ENCODE measurements at places on chromosomes 13 and 19.

- DNase-seq: no peak
Measured at GRCh38 chr13:29422015-29422414, 173.5 kb downstream of the SLC7A1 start.

DNA sequence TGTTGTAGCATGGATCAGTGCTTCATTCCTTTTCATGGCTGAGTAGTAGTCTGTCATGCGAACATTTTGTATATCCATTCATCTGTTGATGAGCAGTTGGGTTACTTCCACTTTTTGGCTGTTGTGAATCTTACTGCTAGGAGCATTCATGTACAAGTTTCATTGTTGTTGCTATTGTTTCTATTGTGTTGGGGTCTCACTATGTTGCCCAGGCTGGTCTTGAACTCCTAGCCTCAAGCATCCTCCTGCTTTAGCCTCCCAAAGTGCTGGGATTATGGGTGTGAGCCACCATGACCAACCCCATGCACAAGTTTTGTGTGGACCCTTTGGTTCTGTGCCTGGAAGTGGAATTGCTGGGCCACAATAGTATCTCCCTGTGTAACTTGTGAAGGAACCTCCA is 15.8 kb downstream of the SLC25A42 start:
- no peak for DNase-seq

GRCh38 chr13:65414187-65414586 is 1815.9 kb downstream of the PCDH9 start:
- DNase-seq: no peak

GRCh38 chr13:98216135-98216565 is 39.1 kb upstream of the RNF113B start:
- peak; percentile 97 for DNase-seq

- DNase-seq: no peak
Measured at GRCh38 chr13:104831831-104832230, 1703.6 kb downstream of the EFNB2 start.

- DNase-seq: no peak
Measured at GRCh38 chr13:62563251-62563650, 1147.6 kb upstream of the PCDH20 start.

DNA sequence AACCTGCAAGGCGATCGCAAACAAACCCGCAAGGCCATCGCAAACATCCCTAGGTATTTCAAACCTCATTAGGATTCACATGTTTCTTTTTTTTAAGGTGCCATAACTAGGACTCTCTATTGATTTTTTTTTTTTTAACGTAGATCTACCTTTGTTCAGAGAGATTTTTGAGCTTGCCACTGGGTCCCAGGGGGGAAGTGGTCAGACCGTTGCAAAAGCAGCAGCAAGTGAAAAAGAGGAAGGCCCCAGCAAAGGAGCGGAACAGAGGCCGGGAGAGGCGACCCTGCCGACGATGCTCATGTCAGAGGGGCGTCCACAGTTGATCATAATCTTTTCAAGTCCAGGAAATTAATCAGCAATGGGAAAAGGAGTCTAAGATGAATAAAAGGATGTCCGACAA is 32.7 kb upstream of the FLT1 start:
- no peak for DNase-seq

DNA sequence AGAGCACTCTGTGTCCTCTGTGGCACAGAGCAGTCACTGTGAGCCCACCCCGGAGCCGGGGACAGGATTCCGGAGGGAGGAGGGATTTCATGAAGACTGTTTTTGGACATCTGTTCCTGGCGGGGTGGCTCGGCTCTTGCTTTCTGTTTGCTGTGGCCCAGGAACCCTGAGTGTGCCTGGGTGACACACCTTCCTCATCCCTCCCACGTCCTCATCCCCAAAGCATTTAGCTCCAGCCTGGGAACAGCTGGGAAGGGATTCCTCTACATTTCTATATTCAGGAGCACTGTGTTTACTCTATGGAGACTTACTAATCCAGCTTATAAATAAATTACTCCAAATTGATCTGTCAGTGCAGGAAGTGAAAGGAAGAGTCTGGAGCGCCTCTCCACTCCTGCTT is 97.8 kb upstream of the UBL3 start:
- DNase-seq: peak; percentile 41

GRCh38 chr19:4375164-4376027 is 25.0 kb downstream of the SH3GL1 start:
- peak; percentile 84 for DNase-seq

- no peak for DNase-seq
Measured at GRCh38 chr13:87680298-87680697, 9.1 kb downstream of the SLITRK5 start.

DNA sequence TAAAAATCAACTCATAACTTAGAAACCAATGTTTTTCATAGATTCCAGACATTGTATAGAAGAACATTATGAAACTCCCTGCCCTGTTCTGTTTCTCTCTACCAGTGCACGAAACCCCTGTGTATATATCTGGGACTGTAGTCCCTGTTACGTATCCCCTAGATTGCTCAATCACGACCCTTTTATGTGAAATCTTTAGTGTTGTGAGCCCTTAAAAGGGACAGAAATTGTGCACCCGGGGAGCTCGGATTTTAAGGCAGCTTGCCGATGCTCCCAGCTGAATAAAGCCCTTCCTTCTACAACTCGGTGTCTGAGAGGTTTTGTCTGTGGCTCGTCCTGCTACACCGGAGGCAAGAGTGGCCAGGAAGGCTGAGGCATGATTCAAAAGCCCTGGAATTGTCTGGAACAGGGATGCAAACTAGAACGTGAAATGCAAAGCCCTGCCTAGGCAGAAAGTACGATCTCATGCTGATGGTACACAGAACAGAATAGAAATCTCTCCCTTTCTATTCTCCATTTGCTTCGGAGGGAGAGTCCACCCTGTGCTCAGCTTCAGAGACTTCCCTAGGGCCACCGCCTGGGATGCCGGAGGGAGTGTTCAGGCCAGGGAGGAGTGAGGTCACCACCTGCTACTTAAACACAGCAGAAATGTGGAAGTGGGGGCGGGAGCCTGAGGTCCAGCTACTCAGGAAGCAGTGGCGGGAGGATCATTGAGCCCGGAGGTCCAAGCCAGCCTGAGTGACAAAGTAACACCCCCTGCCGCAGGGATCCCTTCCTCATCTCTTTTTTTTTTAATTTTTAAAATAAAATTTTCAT is 758 bp upstream of the ZNF888 start:
- peak; percentile 8 for DNase-seq

GRCh38 chr19:53193535-53194222 is 521 bp upstream of the ZNF665 start:
- no peak for DNase-seq

GRCh38 chr13:24251525-24251924 is 57.9 kb upstream of the C1QTNF9 start:
- DNase-seq: no peak

DNA sequence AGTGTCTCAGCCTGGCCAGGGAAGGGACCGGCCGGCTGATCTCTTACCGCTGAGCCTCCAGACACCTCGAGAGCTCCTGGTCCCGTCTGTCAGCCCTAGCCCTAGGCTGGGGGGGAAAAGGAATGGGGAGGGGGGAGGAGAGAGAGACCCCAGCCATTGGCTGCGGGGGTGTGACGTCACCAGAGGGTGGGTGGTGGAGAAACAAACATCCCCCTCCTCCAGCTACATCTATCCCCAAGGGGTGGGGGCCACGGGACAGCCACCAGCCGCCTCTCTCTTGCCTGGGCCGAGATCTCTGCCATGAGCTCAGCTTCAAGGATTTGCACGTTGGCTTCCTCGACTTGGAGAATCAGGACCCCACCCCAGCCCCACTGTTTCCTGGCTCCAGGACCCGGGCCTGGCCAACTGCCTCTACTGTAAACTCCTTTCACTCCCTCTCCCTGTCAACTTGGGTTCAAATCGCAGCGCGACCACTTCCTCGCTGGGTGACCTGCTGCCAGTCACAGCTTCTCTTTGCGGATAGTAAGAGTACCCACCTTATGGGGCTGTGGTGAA is at the start of gene PRX:
Gene PRX (minus strand): TSS at position 88 of the 555 bp plus-strand sequence. CDS start 5,446 bp downstream, outside the sequence.
- DNase-seq: no peak

DNA sequence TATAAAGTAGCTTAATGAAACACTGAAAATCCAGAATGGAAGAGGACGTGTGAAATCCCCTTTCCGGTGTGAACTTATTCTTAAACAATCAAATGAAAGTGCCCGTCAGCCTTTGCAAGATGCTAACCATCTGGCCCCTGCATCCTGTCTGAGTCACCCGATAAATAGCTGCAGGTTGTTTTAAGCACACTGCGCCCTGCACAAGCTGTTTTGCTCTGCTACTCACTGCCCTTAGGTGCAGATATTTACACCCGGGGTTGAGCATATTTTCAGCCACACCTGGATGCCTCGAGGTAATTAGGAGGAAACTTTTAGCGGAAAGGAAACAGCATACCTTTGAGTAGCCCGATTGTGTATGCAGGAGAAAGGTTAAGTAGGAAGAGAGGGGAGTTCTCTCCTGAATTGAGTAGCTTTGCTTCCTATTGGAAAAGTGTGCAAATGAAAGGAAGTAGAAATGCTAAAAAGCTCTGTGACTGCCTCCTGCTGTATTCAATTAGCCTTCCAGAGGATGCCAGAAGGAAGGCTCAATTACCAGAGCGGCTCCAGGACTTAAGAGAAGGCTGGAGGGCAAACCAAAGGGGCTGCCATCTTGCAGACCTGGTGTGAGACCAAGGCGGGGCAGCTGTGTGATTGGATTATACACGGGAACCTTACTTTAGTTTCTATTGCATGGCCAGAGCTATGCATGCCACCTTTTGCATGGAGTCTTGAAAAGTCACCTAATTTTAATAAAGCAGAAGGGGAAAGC is 42.5 kb downstream of the IRS2 start:
- peak; percentile 68 for DNase-seq

- no peak for DNase-seq
Measured at GRCh38 chr19:1255186-1256161, 7.1 kb downstream of the MIDN start.

DNA sequence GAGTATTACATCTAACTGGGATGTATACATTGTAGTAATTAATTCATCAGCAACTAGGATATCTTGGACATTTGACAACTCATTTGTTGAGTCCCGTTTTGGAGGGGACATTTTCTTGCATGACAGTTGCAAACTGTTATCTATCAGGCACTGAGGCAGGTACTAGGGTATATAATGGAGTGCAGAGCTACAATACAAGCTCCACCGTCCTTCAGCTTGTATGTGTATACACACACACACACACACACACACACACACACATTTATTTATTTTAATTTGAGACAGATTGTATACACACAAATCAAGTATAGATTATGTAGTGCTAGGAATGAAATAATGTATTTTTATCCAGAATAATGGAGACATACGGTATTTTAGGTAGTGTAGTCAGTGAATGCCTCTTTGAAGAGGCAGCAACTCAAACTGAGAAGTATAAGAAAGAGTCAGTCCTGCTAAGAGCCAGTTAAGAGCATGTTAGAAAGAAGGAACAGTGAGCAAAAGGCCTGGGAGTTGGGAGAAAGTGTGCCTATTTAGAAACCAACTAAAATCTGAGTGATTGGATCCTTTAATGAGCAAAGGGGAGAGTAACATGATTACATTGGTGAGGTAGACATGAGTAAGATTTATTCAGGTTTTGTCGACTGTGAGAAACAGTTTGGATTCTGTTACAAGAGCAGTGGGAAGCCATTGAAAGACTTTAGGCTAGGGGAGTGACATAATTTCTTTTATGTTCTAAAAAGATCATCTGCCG is 74.5 kb downstream of the NBEA start:
- no peak for DNase-seq

- no peak for DNase-seq
Measured at GRCh38 chr19:1567848-1568227, 287 bp downstream of the MEX3D start.

GRCh38 chr19:28553764-28554163 is 659.2 kb downstream of the UQCRFS1 start:
- DNase-seq: no peak

GRCh38 chr13:106471957-106472543 is 63.4 kb downstream of the EFNB2 start:
- peak; percentile 92 for DNase-seq

DNA sequence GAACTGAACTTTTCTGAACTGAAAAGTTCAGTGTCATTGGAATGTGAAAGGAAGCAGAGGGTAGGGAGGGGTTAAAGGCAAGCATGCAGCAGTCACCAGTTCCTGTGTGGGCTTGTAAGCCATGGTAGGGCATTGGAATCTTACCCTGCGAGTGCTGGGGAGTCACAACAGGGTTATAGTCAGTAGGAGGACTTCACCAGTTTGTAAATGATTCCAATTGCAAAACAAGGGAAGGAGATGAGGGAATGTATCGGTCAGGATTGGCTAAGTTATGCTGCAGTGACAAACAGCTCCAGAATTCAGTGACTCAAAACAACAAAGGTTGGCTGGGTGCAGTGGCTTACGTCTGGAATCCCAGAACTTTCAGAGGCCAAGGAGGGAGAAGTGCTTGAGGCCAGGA is 12.8 kb downstream of the LYPD3 start:
- no peak for DNase-seq

GRCh38 chr13:52195401-52195837 is 36.0 kb upstream of the NEK3 start:
- peak; percentile 82 for DNase-seq

- peak; percentile 97 for DNase-seq
Measured at GRCh38 chr13:42747399-42747873, 33.9 kb upstream of the FAM216B start.

- DNase-seq: no peak
Measured at GRCh38 chr19:38385804-38386257, 2.0 kb downstream of the GGN start.

DNA sequence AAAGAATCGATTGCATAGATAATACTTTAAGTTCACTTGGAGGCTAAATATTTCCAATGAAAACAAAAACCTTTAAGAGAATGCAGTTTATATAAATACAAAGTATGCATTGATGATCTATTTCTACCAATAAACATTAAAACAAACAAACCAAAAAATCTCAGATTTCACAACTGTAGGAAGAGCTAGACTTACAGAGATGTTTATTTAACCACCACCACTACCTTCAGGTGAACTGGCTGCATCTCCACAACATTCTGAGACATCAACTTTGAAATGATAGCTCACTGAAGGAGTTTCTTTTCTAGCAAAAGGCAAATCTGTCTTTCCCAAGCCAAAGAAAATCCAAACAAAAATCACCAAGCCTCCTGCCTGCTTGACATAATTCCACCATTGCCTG is 44.2 kb downstream of the FOXO1 start:
- DNase-seq: no peak

- DNase-seq: peak; percentile 9
Measured at GRCh38 chr13:85216576-85216975, 582.6 kb downstream of the SLITRK6 start.

- DNase-seq: no peak
Measured at GRCh38 chr19:29520390-29520789, 5.4 kb upstream of the VSTM2B start.

- DNase-seq: peak; percentile 55
Measured at GRCh38 chr13:31980830-31981229, 50.7 kb upstream of the FRY start.
